Stimulated activated CD4-positive, alpha-beta T cell treated with anti-CD3 and anti-CD28 coated beads, TNF-alpha, amount 100 ng/mL, for 1 hour (primary cell): ENCODE measurements at places on chromosomes 6 and 20.

GRCh38 chr6:38715016-38715689 lies at the start of gene DNAH8:
DNAH8 (plus strand) TSS chr6:38715311; CDS start chr6:38722810, 7,499 bp downstream.
- DNase-seq, result no peak

- DNase-seq, result no peak
Measured at GRCh38 chr20:50409495-50409894, 100.7 kb upstream of the PTPN1 start.

DNA sequence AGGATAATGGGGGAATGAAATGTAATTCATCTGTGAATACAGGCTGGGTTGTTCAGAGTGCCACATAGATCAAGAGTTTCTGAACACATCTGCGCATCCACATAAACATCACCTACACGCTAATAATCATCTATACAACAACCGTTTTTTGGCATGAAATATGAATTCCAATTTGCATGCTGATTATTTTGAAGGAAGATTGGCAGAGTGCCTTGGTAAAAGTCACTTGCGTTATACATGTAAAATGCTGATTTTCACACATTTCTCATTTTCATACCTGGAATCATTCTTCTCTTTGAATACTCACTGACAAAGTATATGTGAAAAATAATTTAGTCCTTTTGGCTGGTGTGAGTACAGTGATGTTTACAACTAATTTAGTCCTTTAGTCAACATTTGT lies 17.7 kb downstream of the COL9A1 start:
- no peak for DNase-seq

DNA sequence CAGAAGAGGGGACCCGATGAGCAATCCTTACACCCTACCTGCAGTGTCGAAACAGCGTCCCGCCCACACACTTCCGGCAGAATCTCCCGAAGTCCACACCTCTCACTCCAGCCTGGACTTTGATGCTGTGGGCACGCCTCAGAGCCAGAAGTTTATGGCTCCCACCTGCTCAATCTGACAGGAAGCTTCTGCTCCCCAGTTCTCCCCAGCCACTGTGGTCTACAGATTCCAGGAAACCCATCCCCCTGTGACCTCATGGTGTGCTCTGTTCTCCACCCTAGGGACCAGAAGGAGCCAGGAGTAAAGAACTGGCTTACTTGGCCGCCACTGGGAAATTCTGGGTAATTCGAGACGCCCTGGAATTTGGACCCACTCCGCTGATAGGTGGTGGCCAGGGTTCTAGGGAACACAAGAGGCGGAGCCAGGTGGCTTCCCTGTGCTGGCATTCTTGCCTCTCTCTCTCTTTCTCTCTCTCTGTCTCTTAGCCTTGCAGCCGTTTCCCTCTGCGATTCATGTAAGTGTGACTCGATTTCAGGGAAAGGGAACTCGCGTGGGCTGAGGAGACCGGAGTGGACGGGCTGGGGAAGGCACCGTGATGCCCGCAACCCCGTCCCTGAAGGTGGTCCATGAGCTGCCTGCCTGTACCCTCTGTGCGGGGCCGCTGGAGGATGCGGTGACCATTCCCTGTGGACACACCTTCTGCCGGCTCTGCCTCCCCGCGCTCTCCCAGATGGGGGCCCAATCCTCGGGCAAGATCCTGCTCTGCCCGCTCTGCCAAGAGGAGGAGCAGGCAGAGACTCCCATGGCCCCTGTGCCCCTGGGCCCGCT lies at the start of gene TRIM15:
TRIM15 (plus strand) TSS at position 457 of the 828 bp plus-strand sequence; CDS start at position 596, 139 bp downstream.
- peak; percentile 37 for DNase-seq

GRCh38 chr6:10384610-10385523 lies 30.0 kb downstream of the TFAP2A start:
- DNase-seq, result no peak

DNA sequence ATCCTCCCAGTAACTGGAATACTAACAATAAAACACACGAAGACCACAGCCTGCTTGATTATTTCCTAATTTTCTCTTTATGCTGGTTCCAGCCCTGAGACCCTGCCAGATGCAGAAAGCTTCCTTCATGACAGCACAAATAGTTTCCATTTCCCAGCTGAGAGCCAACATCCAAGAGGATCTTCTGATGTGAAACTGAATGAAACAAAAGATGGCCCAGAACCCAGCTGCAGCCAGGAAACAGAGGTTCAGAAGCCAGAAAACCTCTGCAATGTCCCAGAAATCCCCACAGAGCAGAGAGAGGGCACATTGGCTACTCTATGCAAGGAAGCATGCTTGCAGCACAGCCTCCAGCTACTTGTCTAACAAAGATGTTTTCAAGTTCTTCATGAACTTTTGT lies 61.8 kb upstream of the PLEKHG1 start:
- no peak for DNase-seq

- no peak for DNase-seq
Measured at GRCh38 chr6:132763269-132763668, 5.6 kb upstream of the VNN2 start.

DNA sequence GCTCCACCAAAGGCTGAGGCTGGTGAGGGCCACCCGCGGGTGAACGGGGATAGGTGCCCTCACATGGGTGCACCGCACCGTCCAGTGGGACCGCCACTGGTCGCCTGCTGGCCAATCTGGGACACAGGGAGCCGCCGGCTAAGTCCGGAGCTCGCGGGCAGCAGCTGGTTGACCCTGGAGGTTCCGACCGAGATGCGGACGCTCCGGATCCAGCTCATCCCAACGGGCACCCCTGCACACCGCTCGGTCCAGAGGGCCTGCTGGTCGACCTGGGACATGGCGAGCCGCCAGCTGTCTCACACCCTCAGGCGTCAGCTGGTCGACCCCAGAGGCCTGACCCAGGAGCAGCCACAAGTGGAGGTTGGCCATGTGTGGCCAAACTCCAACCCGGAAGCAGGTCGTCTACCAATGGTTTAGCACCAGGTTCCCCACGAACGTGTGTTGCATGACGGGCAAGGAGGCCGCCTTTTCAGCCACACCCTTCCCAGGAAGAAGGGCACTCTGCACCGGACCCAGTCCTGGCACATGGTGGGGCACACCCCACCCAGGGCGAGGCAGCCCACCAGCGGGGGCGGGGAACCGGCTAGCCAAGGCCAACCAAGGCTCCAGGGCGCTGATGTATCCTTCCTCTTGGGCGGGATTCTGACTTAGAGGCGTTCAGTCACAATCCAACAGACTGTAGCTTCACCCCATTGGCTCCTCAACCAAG lies 746.0 kb upstream of the DEFB115 start:
- no peak for DNase-seq

DNA sequence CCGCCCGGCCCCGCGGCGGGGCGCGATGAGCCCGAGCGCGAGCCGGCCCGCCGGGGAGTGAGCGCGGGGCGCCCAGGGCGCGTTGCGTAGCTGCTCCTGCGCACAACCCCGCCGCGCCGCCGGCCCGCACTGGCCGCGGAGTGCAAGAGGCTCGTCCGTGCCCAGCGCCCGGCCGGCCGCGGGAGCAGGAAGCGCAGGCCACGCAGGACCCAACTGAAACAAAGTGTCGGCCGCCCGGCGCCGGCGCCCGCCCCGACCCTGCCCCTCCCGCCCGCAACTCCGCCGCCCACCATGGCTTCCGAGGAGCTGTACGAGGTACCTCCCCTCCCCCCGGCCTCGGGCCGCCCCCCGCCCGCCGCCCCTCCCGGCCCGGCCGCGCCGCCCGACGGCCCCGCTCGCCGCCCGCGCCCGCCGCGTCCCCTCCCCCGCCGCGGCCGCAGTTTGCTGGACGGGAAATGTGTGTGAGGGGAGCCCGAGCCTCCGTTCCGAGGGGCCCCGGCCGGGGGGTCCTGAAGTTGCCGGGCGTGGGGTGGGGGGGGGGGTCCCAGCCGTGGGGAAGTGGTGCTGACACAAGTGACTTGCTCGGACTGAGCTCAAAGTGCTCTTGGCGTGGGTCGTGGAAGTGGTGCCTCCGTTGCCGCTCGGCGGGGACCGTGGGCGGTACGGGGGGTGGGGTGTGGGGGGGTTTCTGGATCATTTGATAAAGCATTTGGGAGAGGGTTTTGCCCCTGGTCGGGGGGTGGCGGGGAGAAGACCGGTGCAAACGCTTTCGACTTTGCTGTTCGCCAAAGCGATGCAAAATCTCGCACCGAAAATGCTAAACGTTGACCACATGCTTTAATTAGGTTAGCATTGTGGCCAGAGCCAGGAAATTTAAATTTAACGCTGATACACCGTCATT lies 539 bp downstream of the CDYL start:
- peak; percentile 22 for DNase-seq

DNA sequence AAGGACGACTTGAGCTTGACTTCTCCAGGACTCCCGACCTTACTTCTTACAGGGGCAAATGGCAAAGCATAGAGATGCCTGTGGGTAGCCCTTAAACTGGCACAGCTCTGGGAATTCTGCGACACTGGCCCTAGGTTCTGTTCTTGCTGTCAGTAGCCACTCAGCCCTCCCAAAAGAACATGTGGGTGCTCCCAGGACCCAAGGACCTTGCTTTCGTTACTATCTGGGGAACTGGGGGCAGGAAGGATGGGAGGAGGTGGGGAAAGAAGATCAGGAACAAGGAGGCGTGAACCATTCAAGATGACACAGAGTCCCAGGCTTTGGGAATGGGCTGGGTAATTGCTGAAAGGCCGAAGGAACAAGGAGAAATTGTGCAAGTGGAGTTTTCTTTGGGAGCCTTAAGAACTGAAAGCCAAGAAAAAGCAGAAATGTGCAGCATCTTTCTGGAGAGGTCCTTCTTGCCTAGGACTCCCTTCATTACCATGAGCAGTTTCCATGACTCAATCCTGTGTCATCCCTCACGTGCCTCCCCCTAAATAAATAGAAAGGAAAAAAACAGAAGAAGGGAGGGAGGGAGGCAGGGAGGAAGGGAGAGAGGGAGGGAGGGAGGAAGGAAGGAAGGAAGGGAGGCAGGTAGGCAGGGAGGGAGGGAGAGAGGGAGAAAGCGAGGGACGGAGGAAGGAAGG lies 284.6 kb upstream of the FOXQ1 start:
- DNase-seq, result no peak

GRCh38 chr20:14410869-14411555 lies 73.6 kb upstream of the FLRT3 start:
- DNase-seq, result no peak

- DNase-seq, result no peak
Measured at GRCh38 chr20:56748476-56749377, 119.6 kb downstream of the TFAP2C start.

DNA sequence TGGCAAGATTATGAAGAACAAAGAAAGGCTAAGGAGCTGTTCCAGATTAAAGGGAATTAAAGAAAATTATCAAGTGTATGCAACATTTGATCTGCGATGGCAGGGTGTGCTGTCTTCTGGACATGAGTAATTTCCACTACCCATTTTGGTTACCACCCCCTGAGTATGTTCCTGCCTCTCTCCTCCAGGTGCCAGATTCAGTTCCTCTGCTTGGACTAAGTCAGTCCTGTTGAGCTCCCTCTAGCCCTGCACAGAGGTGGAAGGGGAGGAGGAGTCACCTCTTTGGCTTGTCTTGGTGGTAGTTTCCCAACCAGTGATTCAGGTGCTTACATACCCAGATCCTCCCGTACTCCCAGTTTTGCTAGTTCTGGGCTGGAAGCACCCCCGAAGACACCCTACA lies 22.2 kb upstream of the SNRPB2 start:
- no peak for DNase-seq

DNA sequence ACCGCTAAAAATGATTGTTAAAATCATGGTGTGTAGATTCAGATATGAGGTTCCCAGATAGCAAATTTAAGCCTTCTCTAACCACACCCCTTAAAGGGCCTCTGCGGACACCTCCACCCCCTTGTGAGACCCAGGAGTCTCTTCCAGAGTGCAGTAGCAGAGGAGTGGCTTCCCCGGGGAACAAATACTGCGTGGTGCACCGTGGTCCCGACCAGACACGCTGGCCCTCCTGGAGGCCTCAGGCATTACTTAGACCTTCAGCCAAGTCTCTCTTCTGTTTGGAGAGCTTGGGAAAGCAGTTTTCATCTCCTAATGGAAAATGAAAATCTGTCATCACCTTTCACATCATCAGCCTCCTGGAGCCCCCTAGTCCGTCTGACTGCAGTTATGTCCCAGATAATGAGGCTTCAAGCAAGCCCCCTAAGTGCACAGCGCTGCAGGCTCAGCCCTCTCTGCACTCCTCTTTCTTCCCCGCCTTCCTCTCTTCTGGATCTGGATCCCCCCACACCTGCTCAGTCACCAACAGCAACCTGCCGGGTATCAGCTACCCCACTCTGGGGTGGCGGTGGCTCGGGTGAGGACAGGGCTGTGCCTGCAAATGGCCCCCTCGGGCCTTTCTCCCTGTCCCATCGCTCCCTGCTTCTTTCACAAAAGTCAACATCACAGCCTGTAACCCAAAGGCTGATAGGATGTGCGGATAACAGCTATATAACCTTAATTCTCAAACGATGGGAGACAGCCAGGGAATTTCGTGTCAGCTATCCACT lies 58.8 kb upstream of the TAGAP start:
- no peak for DNase-seq

GRCh38 chr6:2857580-2858337 lies 16.1 kb upstream of the SERPINB1 start:
- no peak for DNase-seq

DNA sequence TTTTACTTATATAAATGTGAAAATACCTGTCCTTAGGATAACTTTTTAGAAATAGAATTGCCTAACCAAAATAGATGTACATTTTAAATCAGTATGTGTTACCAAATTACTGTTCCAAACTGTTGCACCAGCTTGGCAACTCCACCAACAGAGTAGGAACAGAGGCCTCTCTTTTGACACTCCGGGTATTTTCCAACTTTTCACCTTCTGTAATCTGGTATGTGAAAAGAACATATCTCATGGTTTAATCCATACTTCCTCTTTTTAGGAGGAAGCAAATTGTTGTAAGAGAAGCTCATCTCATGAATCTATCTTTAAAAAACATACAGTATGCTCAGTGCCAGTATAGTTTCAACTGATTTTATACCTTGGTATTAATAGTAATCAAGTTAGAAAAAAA lies 24.9 kb downstream of the RNF144B start:
- no peak for DNase-seq

GRCh38 chr6:27565839-27566779 lies 93.2 kb upstream of the ZNF184 start:
- DNase-seq, result no peak

DNA sequence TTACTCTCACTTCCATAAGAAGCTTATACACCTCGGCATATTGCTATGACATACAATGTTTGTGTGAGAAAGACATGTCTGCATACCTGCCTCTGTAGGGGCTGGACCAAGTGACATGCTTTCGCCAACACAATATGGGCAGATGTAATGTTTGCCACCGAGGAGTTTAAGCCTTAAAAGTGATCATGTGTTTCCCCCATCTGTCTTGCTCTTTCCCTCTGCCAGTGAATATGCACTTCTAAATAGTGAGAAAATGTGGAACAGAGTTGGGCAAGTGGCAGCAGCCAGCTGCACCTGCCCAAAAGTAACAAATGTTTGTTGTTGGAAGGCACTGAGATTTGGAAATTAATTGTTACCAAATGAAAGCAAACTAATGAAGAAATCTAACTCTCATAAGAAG lies 274.8 kb upstream of the BTBD3 start:
- no peak for DNase-seq

DNA sequence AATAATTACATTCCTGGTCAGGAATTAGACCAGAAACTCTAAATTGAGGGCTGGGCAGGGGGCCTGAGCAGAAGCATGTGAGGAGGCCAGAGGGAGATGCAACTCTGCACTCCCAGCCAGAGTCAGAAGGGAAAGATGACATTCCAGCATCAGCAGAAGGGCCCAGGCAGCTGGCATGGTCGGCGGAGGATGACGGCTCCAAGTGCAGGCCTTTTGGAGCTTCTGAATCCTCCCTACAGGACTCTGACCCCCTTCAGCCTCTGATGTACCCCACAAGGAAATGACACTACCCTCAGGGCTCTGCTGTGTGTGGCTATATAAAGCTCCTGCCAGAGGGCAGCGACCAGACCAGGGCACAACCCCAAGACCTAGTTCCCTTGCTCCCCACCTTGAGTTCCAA lies 1.9 kb downstream of the LRFN2 start:
- DNase-seq, result no peak
